ENCODE measurements at places on chromosomes 12 and 14.

GRCh38 chr14:92945544-92945943 lies 22.6 kb downstream of the CHGA start:
- no peak for DNase-seq

DNA sequence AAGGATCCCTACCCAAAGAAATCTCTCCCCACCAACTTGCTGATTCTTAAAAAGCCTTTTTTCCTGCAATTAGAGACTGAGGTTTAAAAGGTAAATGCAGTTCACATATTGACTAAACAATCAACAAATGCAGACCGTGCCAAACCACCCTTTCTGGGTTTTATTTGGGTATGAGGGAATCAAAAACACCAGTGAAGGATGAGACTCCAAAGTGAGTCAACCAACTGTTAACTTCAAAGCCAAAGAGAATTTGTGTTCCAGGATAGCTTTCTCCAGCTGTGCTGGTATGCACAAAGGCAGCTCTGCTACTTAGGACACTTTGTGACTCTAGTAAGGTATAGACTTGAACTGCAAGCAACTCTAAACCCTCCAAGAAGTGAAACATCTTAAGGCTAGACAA lies 39.4 kb downstream of the RPS29 start:
- no peak for DNase-seq

DNA sequence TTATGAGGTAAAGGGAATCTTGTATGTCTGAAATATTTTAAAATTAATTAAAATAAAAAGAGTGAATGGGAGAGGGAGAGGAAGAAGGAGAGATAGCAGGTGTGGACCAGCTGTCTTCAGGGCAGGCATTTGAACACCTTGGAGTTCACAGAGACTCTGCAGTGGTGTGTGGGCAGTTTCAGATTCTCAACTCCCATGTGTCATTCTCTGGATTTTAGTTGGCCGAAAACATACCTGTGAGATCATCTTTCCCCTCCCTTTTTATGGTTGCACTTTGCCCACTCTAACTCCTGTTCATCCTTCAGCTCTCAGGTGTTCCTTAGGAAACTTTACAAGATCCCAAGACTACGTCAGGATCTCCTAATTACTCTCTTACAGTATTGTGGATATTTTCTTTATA lies 108.1 kb downstream of the ERC1 start:
- no peak for DNase-seq

DNA sequence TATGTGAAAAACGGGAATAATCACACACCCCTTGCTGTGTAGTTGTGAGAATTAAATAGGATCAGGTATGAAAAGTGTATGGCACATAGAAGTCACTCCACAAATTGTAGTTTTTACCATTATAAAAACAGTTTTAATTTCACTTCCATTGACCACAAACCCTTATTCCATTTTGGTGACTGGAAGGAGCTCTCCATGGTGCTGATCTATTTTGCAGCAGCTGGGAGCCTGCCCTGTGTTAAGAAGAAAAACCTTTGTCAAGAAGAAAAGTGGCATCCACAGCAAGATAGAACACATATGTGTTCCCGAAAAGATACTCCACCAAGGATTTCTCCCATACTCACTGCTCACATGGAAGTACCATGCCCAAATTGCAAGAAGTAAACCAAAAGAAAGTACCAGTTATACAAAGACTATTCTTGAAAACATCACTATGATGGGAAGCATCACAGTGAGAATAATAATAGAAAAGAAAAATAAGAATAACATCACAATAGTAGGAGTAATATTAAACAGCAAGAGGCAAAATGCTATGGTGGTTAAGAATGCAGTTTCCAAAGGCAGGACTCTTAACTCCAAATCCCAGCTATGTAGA lies 58.7 kb downstream of the TUNAR start:
- no peak for DNase-seq

- no peak for DNase-seq
These were observed 267.3 kb upstream of the PDE3A start for GRCh38 chr12:20101046-20101445.

GRCh38 chr14:72243309-72244293 lies 311.4 kb downstream of the RGS6 start:
- DNase-seq, result no peak

GRCh38 chr14:62558451-62558850 lies 486.8 kb downstream of the KCNH5 start:
- DNase-seq, result no peak

GRCh38 chr12:124369055-124369826 lies 74.3 kb downstream of the RFLNA start:
- no peak for DNase-seq

GRCh38 chr12:120093592-120094355 lies 22.8 kb downstream of the RAB35 start:
- no peak for DNase-seq

- no peak for DNase-seq
These were observed 134.4 kb downstream of the DACT1 start for GRCh38 chr14:58772116-58772515.

DNA sequence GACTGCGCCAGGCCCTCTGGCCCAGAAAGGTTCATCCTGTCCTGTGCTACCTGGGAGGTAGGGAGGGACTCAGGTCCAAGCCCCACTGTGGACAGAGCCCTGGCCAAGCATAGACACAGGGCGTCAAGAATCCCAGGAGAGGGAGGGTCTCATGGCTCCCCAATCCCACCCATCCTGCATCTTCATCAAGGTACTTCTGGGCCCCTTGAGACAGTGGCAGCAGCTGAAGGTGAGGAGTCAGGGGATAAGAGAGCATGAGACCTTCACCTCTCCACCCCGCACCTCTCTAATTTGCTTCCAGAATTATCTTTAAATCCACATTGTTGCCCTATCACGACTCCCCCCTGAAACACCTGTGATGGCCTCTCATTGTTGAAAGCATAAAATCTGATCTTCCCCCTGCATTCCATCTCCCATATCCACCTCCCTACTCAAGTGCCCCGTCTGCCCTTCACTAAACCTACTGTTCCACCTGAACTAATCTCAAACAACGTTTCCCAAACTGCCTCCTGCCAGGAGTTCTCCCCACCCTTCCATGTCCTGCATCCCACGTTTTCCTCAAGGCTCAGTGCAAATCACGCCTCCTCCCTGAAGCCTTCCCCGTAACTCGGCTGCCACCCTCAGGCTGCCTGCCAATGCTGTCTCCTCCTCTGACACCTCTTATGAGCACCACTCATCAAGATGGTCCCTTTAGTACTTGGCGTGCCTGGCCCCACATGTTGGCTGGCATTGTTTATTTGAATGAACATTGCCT lies 27.1 kb downstream of the KRT18 start:
- DNase-seq, result no peak

DNA sequence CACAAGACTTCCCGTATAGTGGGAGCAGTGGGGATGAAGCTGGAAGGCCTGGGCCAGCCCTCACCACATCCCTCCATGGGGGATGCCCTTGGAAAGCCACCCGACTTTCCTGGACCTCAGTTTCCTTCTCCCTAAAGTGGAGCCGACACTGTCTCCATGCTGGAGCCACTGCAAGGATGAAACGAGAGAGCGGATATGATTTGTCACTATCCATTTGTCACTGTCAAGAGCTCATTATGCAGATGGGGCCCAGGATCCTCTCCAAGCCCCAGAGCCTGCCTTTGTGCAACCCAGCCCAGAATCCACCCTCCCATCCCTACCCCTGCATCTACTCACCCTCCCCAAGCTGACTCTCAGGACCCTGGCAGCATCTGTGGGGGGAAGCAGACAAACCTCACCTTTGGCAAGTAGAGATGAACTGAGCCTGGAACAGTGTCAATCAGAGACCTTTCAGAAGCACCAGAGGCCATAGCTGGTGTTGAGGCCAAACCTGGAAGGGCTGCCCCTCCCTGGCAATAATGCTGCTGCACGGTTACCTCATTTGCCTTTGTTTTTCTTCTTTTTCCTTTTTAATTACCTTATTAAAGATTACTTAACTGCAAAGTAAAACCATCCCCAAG lies 287.7 kb upstream of the RTL1 start:
- no peak for DNase-seq

DNA sequence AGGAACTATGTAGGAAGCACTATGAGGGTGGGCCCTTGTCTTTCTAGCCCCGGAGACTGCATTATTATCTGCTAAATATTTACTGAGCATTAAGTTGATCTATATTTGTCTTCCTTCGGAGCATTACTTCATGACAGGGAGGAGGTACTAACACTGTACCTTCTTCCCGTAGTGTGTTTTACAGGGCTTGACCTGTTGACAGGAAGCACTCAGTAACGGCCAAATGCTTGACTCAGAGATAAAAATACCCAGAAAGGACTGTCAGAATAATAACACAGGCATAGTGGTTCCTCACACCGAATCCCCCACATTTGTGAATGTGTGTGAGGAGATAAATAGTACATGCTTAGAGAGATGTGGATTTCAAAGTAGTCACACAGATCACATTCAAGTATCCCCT lies 466.6 kb downstream of the EGLN3 start:
- DNase-seq, result peak; percentile 7

DNA sequence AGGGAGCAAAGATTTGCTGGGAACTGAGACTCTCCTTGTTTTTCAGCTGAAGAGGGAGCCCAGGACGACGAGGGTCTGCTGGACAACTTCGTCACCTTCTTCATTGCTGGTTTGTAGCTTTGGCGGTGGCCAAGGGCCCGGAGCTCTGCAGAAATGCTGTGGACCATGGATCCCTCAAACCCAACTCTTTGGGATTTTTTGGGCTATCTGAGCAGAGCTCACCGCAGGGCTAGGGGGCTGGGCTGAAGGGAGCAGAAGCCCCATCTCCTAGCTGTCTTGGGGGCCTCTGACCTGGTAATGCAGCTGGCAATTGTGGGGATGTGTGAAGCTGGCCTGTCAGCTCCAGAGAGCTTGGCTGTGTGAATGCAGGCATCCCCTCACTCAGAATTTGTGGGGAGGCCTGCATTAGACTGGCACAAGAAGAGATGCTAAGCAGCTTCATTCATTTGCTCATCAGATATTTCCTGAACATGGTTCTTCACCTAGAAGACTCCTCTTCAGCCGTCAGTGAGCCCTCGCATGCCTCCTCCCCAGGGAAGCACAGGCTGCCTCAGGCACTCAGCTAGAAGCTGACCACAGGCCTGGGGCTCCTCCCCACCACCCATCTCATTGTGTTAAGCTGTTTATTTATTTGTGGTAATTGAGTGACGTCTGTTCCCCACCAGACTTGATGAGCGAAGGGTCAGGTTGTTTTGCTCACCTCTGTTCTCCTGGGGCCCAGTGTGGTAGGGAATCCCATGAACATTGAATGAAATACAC lies 32.2 kb downstream of the CYP46A1 start:
- DNase-seq, result no peak

DNA sequence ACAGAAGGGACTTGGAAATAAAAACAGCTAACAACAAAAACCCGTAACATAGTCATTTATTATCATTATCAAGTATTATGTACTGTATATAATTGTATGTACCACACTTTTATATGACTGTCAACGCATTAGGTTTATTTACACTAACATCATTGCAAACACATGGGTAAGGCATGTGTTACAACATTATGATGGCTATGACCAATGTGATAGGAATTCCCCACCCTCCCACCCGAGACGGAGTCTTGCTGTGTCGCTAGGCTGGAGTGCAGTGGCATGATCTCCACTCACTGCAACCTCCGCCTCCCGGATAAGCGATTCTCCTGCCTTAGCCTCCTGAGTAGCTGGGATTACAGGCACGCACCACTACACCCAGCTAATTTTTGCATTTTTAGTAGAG lies 82.6 kb downstream of the ERC1 start:
- DNase-seq, result no peak

Measured in bone marrow (tissue), 2 donors.